ENCODE measurements at places on chromosomes 3 and 15.

DNA sequence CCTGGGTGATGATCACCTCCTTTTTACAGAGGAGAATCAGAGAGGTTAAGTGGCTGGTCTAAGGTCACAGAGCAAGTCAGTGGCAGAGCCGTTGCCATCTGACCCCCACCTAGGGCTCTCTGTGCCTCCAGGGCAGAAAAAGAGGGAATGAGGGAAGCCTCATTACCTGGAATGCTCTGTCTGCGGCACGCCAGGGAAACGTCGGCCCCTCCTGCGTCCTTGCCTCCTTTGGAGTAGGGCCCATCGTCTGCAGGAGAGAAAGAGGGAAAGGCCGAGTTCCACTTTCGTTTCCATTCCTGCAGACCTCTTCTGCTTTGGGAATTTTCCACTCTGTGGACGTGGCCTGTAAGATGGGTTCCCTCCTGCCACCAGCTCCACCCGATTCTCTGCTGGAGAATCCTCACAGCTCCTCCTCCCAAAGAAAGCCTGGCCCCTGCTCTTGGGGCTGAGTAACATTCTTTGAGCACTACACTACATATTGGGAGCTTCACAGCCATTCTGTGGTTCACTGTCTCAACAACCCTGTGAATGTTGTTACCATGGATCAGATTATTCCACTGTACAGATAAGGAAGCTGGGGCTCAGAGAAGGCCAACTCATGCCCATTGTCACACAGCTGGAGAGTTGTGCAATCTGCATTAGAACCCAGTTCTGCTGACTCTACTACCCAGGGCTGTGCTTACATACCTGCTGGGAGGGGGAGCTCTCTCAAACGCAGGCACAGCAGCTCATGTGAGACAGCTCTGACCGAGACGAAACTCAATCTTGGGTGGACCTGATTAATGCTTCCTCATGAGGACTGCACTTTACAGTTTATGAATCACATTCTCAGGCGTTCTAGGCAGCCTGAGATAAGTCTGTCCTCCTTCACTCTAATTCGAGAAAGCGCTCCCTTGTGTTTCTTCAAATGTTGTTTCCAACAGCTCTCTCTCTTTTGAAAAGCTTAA, 14.2 kb downstream of the GRIP2 start:
- no peak for DNase-seq

DNA sequence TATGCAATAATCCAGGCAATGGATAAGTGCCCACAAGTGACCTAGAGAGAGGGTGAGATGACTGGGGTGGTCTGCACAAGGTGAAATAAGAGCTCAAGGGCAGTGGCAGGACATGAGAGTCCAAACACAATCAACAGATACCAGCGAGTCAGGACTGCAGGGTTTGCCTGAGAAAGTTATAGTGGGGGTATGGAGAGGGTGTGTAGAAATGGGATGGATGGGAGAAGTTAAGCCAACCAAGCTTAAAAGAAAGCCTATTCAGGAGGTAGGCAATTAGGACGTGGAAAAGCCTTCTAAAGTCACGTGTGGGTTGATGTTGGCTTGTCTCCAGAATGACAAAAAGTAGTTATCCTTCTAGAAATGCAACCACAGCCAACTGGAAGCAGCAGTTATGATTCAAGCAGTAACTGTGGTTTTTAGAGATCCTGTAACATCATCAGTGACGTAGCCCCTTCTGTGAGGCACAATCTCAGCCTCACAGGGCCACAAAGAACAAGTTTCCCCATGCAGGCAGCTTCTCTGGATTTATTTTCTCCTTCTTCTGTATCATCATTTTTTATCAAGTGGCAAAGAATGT, 56.1 kb downstream of the FAM174B start:
- no peak for DNase-seq

- no peak for DNase-seq
Measured at GRCh38 chr15:43383070-43383469, 12.2 kb downstream of the TUBGCP4 start.

- no peak for DNase-seq
Measured at GRCh38 chr3:66953934-66954445, 44.1 kb upstream of the KBTBD8 start.

- DNase-seq: no peak
Measured at GRCh38 chr3:187288131-187288854, 3.2 kb downstream of the MASP1 start.

DNA sequence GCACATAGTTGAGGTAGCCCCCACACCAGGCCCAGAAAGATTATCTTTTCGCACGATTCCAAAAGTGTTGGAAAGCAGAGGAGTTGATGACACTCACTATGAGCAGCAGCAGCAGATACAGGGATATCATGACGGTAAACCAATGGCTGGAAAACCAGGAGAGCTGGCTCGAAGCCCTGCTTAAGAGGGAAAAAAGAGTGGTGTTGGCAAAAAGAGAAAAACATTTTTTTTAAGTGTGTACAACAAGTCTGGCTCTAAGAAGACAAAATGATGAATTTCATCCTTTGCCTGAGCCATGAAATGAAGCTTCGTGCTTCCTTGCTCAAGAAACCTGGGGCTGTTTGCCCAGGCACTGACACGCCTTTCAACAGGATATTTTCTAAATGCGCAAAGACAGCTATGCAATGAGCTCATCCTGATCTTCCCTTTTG, 27.3 kb downstream of the PARP16 start:
- DNase-seq: no peak
